Glutamatergic neuron (in vitro differentiated cells): ENCODE measurements at places on chromosomes 5 and 9. TPM values are rescaled to one million over a fixed set of nuclear protein-coding genes. Genes with fewer than 3 reads are reported as not detected.

DNA sequence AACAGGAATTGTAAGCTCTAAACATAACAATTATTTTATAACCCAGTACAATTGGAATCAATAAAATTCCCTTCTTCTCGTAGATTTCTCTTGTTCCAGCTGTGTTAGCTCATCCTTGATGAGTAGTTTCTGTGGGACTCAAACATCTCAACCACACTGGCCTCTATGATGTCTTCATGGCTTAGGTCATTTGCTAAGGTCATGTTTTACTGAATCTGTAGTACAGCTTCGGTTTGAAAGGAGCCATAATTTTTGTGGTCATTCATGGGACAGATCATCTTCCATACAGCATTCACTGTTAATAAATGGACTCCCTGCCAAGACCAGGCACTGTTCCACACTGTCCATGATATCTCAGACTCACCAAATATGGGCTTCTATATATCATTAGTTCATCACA is 369.0 kb upstream of the RFX3 start:
- no peak for DNase-seq

Gene FAM200C
- 5.1 TPM for total RNA-seq

DNA sequence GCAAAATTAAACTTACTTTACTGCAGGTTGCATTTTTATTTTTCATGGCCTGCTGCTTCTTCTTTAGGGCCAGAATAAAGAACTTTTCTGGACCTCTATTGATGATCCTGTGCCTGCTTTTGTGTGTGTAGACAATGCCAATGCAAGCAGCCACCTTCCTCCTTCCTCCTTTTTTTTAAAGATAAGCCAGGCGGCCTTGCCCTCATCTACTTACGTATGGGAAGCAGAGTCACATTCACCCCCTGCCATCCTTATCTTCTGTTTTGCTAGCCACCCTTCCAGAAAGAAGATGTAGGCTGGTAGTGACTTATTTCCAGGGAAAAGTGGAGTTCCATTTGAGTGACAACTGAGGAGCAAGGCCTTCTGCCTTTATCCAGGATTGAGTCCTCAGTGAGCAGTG is 122.9 kb downstream of the KDM4C start:
- DNase-seq, result no peak

Gene UBE2QL1
- 4.5 TPM for total RNA-seq

Gene ALAD
- 39.0 TPM for total RNA-seq

Gene NHP2
- total RNA-seq, result 128 TPM

GRCh38 chr5:5071554-5071953 is 68.6 kb upstream of the ADAMTS16 start:
- DNase-seq, result no peak

Gene PCDH12
- 1.7 TPM for total RNA-seq

- DNase-seq, result no peak
Observed at GRCh38 chr9:38118862-38119438, 49.9 kb upstream of the SHB start.

DNA sequence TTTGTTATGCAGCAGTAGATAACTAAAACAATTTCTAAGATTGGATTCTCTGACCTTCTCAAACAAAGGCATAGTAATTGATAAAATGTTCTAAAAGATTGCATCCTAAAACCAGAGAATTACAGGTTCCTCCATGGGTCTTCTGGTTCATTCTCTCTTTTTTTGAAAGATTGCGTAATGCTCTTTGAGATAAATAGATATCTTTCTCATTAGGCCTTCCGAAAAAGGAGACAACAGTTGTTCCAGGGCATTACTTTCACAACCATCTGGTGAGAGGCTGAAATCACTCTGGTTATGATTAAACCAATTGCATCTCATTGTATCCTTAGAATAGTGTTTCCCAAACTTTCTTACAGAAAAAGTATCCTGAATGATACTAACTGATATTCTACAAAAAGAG is 174.7 kb upstream of the NREP start:
- no peak for DNase-seq

GRCh38 chr5:13454050-13454449 is 490.4 kb downstream of the DNAH5 start:
- no peak for DNase-seq

DNA sequence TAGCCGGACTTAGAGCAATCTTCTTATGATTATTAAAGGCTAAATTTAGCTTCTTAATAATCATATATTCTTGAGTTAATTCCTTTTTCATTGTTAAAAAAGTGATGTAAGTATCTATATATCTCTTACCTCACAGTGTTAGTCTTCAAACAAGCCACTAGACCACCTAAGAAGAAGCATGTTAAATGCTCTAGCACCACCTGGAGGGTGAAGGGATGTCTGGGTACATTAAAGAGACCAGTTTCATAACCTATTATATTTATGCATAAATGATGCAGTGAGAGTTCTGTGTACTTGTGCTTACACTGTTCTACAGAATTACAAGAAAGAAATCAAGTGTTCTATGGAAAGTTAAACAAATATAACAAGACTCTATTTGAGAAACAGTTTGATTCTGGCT is 55.9 kb upstream of the SLCO6A1 start:
- no peak for DNase-seq

DNA sequence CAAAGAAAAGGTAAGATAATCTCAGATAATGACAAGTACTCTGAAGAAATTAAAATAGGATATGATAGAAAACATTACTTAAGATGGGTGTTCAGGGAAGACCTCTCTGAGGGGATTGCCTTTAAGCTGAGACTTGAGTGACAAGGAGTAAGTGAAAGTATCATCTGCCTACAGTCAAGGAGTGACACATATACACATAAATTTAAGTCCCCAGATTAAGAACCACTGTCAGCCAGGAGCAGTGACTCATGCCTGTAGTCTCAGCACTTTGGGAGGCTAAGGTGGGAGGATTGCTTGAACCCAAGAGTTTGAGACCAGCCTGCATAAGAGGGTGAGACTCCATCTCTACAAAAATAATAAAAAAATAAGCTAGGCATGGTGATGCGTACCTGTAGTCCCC is 19.7 kb upstream of the ANKHD1 start:
- DNase-seq, result no peak

GRCh38 chr9:2157277-2158110 is 142.3 kb downstream of the SMARCA2 start:
- DNase-seq, result no peak

GRCh38 chr9:87270848-87271234 is 226.8 kb upstream of the DAPK1 start:
- no peak for DNase-seq
